T-helper 17 cell (primary cell): ENCODE measurements at places on chromosomes 16 and 17.

DNA sequence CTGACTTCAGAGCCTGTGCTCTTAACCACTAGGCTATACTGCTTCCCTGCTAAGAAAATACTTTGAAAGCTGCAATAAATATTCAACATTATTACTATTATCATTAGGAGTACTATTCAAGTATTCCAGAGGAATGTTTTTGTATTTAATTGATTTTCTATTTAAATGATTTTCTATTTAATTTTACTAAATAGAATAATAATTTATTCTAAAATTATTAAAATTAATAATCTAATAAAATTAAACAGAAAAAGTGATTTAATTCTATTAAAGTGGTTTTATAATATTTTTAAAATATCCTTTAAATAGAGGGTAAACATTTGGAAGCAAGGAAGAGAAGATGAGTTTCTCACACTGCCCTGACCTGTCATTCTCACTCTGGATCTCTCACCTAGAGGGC is 173.8 kb downstream of the DNAH9 start:
- DNase-seq = no peak

DNA sequence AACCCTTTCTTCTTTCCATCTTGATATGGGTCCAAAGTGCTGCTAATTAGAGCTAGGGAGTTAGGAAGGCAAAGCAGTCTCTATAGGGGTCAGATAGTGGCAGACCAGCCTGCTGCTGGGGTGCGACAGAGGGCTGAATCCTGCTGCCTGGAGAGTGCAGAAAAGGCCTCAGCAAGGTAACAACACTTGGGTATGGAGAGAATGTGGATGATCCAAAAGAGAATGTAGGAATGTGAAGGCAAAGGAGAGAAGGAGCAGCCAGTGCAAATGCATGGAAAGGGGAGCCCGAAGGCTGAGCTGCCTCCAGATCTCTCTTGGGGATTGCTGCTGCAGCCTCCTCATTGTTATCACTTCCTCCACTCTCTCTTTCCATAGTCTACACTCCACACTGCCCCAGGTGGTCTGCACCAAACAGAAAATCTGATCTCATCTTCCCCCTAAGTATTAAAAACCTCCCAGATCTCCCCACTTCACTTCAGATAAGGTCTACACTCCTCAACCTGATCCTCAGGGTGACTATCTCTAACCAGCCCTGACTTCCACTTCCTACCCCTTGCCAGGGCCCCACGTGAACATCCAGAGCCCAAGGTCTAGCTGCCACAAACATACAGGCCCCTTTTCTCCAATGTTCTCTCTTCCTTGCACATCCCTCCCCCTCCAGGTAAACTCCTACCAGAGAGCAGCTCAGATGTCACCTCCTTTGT is 28.8 kb downstream of the TOM1L2 start:
- no peak for DNase-seq

- DNase-seq = no peak
These were observed 5.3 kb downstream of the PLD6 start for GRCh38 chr17:17200831-17201230.

- peak; percentile 77 for DNase-seq
These were observed 399.7 kb downstream of the XYLT1 start for GRCh38 chr16:17070882-17071592.

- DNase-seq = no peak
These were observed 31.2 kb downstream of the CHD9 start for GRCh38 chr16:53085931-53086421.

GRCh38 chr16:79263425-79263824 is 337.1 kb downstream of the MAF start:
- no peak for DNase-seq

- no peak for DNase-seq
These were observed 38.4 kb downstream of the TOM1L2 start for GRCh38 chr17:17933775-17934174.

DNA sequence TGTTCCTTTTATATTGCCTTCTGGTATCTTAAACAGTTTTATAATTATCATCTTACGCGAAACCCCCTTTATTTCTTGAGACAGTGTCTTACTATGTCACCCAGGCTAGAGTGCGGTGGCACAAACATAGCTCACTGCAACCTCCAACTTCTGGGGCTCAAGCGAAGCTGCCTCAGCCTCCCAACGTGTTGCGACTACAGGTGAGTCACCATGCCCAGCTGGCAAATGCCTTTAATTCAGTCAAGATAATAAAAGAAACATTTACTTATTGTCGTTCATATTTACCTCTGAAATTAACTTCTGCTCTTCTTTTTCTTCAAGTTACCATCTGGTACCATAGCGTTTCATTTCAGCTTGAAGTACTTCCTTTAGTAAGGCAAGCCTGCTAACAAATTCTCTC is 43.9 kb downstream of the FBXL20 start:
- DNase-seq = no peak

DNA sequence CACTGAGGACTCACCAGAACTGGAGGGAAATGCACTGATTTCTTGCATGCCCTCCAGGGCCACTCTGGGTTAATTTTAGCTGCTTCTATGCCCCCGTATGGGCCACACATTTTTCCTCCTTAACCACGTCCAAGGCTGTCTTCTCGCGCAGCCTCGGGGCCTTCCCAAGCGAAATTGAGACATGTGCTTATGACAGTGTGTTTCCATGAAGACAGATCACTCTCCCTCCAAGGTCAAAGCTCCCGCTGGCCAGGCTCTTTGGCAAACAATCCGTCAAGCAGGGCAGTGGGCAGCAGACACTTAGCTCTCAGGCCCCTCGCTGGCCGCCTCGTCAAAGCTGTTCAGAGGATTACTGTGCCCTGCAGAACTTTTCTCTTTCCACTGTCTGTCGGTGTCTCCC is 243.0 kb upstream of the N4BP1 start:
- DNase-seq = no peak

DNA sequence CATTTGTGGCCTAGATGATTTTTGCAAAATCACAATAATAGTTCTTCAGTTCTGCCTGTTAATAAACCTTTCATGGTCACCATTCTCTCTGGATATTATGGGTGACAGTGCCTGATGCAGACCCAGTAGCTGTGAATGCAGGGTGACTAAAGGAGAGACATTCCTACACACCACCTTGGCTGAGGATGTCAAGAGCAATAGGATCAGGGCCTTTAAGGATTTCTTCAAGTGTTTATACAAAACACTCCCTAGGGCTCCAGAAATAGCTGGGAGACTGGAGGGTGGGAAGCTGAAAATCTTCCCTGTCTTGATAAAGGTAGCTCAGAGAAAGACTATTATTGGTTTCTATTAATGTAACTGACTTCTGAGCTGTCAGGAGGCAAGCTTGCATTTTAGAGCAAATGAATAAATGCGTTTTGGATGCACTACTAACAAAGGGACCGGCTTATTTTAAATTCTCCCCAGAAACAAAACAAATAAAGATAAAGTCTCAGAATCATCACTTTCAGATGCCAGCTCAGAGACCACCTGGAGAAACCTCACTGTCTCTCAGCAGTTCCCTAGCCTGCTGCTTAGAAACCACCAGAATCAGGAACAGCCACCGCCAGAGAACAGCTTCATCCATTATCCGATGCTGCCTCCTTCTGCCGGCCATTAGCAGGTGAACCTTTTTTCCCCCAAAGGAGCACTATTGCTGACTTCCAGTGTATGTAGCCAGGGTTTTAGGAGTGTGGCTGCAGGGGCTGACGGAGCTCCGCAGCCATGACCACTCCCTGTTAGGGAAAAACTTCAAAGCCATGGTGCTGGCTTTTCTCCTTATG is 171.4 kb upstream of the DYNLRB2 start:
- no peak for DNase-seq

- no peak for DNase-seq
These were observed 155.7 kb downstream of the CMIP start for GRCh38 chr16:81600275-81600674.

- no peak for DNase-seq
These were observed 64.8 kb upstream of the C17orf78 start for GRCh38 chr17:37310940-37311339.

DNA sequence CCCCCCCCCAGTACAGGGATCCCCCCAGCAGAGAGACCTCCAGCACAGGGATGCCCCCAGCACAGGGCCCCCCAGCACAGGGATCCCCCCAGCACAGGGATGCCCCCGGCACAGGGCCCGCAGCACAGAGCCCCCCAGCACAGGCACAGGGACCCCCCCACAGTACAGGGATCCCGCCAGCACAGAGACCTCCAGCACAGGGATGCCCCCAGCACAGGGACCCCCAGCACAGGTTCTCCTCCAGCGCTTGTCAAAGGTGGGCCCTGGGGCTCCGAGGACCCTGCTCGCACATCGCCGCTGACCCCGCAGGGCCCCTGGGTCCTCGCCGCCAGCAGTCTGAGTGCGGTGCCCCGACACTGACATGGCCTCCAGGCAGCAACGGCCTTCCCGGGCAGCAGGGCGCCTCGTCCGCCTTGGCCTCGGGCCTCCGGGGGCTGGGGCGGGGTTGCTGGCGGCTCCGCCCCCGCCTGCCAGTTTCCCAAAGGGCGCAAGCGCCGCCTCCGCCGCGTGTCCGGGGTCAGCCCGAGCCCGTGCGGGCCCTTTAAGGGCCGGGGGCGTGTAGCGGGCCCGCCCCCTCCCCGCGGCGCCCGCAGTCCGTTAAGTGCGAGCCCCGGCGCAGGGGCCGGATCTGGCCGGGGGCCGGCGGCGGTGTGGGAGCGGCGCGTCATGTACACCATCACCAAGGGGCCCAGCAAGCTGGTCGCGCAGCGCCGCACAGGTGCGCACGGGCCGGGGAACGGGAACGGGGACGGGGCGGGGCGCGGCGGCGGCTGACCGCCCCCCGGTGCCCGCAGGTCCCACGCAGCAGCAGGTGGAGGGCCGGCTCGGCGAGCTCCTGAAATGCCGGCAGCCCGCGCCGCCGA is at the start of gene MCRIP2:
Gene MCRIP2 (plus strand): TSS at position 503 of the 863 bp plus-strand sequence. CDS start 164 bp downstream, at position 667.
- no peak for DNase-seq

- no peak for DNase-seq
These were observed 163.8 kb upstream of the TBX2 start for GRCh38 chr17:61235827-61236197.

GRCh38 chr17:79022507-79022991 is 1.4 kb upstream of the C1QTNF1 start:
- DNase-seq = no peak

DNA sequence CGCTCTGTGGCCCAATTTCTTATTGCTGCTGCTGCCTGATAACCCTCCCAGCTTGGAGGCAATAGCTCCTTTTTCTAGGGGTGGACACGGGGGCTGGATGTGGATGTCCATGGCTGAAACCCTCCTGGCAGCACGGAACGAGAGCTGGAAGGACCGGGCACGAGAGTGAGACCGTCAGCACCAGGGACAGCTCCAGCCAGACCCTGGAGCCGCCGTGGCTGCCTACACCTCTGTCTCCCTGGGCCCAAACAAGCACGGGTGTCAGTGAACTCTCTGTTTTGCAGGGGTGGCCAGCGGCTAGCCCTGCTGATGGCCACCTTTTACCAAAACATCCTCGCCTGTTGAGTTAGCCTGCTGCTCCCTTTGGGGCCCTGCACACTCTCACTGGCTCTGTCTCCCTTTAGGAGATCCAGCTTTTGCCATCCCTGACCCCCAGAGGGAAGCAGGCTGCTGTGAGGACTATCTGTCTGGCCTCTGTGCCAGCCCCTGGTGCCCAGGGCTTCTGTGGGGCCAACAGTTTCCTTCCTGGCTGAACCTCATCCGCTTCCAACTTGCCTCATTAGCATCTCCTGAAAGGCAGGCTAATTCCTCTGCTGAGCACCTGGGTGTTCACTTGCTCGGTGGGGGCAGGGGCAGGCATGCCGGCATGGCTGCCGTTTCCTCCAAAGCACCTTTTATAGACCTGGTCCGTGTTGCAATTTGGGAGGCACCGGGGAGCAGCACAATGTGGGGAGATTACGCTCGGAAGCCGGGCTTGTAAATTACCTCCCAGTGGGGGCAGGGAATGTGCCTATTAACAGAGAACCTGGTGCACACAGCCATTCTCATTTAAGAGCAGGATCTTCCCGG is 118.1 kb downstream of the ENGASE start:
- DNase-seq = no peak

- DNase-seq = no peak
These were observed 353.8 kb upstream of the HSBP1 start for GRCh38 chr16:83453977-83454376.

DNA sequence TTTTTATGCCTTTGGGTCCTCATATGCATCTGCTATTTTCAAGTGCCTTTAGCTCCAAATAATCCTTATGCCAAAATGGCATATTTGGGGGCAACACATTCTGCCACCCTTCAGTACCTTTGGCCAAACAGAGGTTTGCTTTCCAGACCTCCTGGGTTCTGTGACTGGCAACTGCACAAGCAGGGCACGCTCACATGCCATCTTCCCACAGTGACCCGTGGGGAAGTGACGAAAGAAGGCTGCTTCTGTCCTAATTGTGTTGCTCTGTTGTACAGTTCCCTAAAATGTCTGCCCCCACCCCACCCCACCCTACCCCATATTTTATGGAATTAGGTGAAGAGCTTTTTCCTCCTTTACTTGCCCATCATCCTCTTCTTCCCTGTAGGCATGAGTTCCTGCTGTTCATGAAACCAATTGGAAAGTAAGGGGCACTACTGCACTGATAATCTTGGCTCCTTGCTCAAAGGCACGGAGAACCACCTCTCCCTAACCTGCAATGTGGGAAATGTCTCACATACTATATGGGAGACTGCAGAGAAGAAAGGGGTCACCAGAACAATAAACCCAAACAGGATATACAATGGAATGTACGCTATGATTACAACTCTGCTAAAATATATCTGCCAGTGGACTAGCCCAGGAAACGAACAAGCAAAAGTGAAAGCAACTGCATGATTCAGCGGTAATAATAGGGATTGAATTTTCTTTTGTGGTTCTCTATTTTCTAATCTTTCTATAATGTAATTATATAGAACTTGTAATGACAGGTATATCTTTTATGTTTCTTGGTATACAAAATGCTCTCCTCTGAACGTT is 3.3 kb upstream of the SLFN12L start:
- peak; percentile 14 for DNase-seq

- DNase-seq = no peak
These were observed 8.6 kb upstream of the TOX3 start for GRCh38 chr16:52555572-52555971.

DNA sequence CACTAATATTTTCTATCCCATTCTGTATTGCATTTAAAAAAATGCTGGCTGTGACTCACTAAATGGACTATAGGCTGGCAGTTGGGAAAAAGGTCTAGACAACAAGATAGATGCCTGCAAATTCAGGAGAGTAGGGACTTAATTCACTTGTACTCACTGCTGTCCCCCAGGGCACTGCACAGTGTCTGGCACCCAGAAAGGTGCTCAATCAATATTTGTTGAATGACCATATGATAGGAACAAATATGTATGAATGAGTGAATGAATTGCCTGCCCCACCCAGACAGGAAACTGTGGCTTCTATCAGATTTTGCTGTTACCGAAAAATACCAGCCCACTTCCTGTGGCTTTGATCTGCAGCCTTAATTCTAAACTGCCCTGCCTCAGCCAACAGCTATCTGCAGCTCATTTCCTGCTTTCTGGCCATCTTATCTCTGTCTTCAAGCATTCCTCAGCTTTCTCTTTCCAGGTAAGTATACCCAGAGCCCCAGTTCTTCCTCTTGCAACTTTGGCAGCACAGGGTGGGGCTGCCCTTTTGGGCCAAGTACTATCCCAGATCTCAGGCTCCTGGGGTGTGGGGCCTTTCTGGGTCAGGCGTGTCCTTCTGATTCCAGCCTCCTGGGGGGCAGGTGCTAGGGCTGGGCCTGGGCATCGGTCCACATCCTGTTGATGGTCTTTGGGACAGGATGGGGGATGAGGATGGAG is 15.3 kb upstream of the TNS4 start:
- peak; percentile 50 for DNase-seq
